ENCODE measurements at places on chromosomes 13 and 19.
A peak's percentile ranks its signal among the peaks of the same experiment; 100 is the strongest.

- H3K36me3 ChIP-seq, result peaks cover 3% of the 10 kb centered on the region
- H3K27me3 ChIP-seq, result no peaks in the 10 kb centered on the region
- no peak overlapping the region for H3K27ac ChIP-seq
- H3K4me1 ChIP-seq, result peaks cover 24% of the 10 kb centered on the region
- no peak for DNase-seq
These were observed 8.2 kb downstream of the ATP11A start for GRCh38 chr13:112697756-112698655.

DNA sequence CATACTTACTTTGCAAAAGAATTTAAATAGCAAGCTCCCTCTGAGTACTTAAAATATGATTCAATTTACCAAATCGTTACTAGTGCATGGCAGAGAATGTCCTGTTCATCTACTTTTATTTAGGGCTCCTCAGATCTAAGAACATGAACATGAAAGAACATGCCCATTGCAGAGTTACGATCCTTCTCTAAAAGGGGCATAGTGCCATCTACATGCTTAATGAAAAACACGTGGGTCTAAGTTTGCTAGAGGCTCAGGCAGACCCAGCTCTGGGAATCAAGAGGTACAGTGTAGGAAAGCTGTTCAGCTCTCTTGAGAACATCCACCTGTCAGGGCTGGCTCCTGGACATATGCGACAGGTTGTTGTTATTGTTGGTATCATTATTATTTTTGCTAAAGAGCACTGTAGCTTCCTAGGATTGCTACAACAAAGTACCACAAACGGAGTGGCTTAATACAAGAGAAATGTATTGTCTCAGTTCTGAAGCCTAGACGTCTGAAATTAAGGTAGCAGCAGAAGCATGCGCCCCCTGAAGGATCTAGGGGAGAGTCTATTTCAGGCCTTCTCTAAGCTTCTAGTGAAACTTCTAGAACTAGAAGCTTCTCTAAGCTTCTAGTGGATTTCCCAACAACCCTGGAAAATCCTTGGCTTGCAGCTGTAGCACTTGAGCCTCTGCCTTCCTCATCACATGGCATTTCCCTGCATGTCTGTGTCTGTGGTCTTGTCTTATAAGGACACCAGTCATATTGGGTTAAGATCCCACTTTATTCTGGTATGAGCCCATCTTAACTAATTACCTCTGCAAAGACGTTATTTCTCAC lies 133.9 kb downstream of the DCT start:
- no peak overlapping the region for H3K4me3 ChIP-seq
- no peaks in the 10 kb centered on the region for H3K36me3 ChIP-seq
- peaks cover 12% of the 10 kb centered on the region for H3K27me3 ChIP-seq
- no peak overlapping the region for H3K27ac ChIP-seq

DNA sequence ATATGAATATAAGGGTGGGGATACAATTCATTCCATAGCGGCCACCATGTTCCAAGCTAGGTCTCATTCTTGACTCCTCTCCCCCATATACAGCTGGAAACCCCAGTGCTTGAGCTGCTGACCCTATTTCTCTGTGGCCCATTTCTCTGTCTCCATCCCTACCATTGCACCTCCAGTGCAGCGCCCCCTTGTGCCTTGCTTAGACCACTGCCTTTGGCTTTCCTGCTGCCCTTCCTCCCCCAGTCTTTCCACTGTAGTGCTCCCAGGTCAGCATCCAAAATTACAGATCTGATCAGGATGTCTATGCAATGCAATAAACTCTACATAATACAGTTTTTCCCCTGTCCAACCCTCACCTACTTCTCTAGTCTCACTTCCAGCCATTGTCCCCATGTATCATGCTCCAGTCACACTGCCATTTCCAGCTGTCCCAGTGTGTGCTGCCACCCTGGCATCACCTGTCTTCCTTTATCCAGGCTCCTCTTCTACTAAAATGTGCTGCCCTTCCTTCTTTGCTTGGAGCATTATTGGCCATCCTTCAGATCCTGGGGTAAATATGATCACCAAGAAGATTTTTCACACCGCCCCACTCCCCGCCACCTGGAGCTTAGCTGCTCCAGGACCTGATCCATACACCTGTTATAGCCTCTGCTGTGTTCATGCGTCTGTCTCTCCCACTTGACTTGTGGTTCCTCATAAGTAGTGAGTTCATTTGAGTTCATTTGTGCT lies 199.4 kb upstream of the IPO5 start:
- H3K36me3 ChIP-seq, result no peaks in the 10 kb centered on the region
- H3K4me3 ChIP-seq, result no peak overlapping the region
- H3K27ac ChIP-seq, result no peak overlapping the region
- no peaks in the 10 kb centered on the region for H3K4me1 ChIP-seq

GRCh38 chr19:48510421-48511268 lies 990 bp downstream of the LMTK3 start:
- H3K27ac ChIP-seq, result peak overlapping the region; percentile 77
- peak; percentile 93 for DNase-seq
- H3K4me1 ChIP-seq, result peaks cover 10% of the 10 kb centered on the region
- H3K4me3 ChIP-seq, result no peak overlapping the region

DNA sequence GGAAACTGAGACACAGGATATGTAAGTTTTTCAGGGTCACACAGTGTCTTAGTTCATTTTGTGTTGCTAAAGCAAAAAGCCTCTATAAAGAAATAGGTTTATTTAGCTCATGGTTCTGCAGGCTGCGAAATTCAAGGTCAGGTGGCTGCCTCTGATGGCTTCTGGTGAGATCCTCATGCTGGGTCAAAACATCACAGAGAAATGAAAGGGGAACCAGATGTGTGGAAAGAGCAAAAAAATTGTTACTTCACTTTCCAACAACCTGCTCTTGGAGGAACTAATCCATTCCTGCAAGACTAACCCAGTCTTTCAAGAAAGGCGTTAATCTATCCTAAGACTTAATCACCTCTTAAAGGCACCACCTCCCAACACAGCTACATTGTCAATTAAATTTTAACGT lies 64.2 kb upstream of the UBL3 start:
- H3K27me3 ChIP-seq, result peaks cover 4% of the 10 kb centered on the region
- no peaks in the 10 kb centered on the region for H3K36me3 ChIP-seq

GRCh38 chr19:51194527-51195315 lies 30.2 kb upstream of the CD33 start:
- H3K4me1 ChIP-seq, result peaks cover 5% of the 10 kb centered on the region
- H3K36me3 ChIP-seq, result no peaks in the 10 kb centered on the region
- no peak overlapping the region for H3K4me3 ChIP-seq
- H3K27me3 ChIP-seq, result no peaks in the 10 kb centered on the region
- DNase-seq, result no peak

DNA sequence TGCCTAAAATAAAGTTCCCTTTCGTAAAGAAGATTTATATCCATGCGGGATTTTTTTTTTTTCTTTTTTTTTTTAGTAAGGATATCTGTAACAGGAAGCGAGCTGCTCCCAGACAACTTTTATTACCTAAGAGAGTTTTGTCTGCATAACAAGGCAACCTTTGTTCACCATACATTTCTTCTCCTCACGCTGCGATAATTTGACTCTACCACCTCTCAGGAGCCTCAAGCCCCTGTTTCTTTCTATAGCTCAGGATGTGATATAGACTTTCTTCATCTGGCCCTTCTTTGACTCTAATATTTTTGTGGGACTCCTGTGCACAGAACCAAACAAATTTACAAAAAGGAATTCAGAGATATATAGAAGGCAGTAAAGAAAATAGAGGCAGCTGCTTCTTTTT lies 1053.7 kb upstream of the SPRY2 start:
- no peaks in the 10 kb centered on the region for H3K36me3 ChIP-seq
- H3K27me3 ChIP-seq, result no peaks in the 10 kb centered on the region
- DNase-seq, result no peak
- no peak overlapping the region for H3K4me3 ChIP-seq
- H3K4me1 ChIP-seq, result no peaks in the 10 kb centered on the region

GRCh38 chr19:802498-803098 lies 5.3 kb downstream of the PTBP1 start:
- H3K27me3 ChIP-seq, result no peaks in the 10 kb centered on the region
- DNase-seq, result no peak
- H3K36me3 ChIP-seq, result peaks cover 68% of the 10 kb centered on the region

DNA sequence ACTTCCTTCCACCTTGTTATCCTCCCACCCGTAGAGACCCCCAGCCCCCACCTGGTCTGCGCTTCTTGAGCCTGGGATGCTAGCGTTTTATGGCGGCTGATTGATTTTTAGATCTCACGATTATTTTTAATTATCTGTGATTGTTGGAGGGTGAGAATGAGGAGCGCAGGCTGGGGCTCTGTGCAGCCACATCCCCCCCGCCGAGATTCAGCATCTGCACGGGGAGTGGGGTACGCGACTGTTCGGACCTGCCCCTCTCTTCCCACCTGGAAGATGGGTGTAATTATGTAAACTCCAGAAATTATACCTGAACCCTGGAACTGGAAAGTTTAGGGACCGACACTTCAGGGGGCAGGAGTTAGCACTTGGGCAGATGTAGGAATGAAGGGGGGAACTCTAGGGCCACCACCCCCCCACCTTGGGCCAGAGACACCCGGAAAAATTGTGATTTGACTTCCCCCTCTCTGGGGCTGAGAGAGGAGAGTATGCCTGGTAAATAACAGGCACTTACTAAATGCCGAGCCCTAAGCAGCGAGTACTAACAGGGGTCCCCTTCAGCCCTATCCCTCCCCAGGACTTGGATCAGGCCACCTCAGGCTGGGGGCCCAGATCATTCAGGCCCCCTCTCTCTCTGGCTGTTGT lies 1.8 kb upstream of the ONECUT3 start:
- H3K4me1 ChIP-seq, result peaks cover 8% of the 10 kb centered on the region
- no peak overlapping the region for H3K27ac ChIP-seq
- no peak overlapping the region for H3K4me3 ChIP-seq
- peaks cover 2% of the 10 kb centered on the region for H3K36me3 ChIP-seq
- peaks cover 54% of the 10 kb centered on the region for H3K27me3 ChIP-seq

GRCh38 chr13:42066542-42066941 lies 18.1 kb downstream of the DGKH start:
- peaks cover 17% of the 10 kb centered on the region for H3K4me1 ChIP-seq
- peaks cover 25% of the 10 kb centered on the region for H3K36me3 ChIP-seq
- H3K27me3 ChIP-seq, result no peaks in the 10 kb centered on the region
- H3K27ac ChIP-seq, result no peak overlapping the region
- H3K4me3 ChIP-seq, result no peak overlapping the region
- DNase-seq, result no peak

DNA sequence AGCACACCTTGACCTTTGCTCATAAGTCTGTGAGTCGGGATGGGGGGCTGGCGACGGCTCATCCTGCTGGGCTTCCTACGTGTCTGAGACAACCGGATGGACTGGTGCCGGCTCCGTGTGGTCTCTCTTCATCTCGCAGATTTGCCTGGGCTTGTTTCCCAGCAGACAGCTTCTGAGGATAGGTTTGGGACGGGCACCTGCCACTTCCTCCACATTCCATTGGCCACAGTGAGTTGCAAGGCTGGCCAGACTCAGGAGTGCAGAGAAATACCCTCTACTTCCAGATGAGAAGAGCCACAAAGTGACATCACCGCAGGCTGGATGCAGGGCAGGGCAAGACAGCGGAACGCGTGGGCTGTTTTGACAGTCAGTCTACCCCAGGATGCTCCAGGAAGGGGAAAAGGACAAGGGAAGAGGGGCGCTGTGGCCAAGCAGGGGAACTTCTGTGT lies 48.1 kb downstream of the IRS2 start:
- no peak for DNase-seq
- peaks cover 3% of the 10 kb centered on the region for H3K4me1 ChIP-seq
- H3K27me3 ChIP-seq, result no peaks in the 10 kb centered on the region

- peaks cover 4% of the 10 kb centered on the region for H3K27me3 ChIP-seq
- H3K4me3 ChIP-seq, result no peak overlapping the region
- DNase-seq, result peak; percentile 58
- no peak overlapping the region for H3K27ac ChIP-seq
- H3K4me1 ChIP-seq, result peaks cover 4% of the 10 kb centered on the region
These were observed 533.0 kb downstream of the MYO16 start for GRCh38 chr13:109162248-109163036.

DNA sequence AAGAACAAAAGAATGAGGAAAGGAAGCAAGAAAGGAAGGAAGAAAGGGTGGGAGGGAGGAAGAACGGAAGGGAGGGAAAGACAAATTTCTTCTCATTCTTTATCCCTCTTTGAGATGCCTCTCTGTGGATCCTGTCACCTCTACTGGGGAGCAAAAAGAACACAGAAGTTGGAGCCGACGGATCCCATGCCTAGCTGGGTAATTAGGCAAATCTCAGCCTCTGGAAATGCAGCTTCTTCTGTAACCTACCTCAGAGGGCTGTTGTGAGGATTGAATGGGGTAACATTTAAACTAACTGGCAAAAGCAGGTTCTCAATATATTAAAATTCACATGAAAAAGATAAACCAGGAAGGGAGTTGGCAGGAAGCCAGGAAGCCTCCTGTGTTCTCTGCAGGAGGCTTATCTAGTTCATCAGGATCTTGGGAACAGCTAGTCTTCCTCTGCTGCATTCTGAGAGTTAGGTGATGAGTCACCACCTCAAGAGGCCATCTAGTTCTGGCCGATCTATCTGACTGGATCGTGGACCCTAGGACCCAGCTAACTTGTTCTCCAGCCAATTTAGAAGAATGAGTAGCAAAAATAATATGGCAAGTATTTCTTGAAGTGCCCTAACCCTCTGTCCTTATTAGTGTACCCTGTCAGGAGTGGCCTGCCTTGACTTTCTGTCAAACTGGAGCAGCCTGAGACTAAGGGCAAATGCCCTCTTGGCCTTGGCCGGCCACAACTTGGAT lies 15.2 kb upstream of the CPB2 start:
- no peak overlapping the region for H3K4me3 ChIP-seq
- H3K4me1 ChIP-seq, result peaks cover 3% of the 10 kb centered on the region
- peaks cover 27% of the 10 kb centered on the region for H3K27me3 ChIP-seq
- H3K36me3 ChIP-seq, result peaks cover 5% of the 10 kb centered on the region

DNA sequence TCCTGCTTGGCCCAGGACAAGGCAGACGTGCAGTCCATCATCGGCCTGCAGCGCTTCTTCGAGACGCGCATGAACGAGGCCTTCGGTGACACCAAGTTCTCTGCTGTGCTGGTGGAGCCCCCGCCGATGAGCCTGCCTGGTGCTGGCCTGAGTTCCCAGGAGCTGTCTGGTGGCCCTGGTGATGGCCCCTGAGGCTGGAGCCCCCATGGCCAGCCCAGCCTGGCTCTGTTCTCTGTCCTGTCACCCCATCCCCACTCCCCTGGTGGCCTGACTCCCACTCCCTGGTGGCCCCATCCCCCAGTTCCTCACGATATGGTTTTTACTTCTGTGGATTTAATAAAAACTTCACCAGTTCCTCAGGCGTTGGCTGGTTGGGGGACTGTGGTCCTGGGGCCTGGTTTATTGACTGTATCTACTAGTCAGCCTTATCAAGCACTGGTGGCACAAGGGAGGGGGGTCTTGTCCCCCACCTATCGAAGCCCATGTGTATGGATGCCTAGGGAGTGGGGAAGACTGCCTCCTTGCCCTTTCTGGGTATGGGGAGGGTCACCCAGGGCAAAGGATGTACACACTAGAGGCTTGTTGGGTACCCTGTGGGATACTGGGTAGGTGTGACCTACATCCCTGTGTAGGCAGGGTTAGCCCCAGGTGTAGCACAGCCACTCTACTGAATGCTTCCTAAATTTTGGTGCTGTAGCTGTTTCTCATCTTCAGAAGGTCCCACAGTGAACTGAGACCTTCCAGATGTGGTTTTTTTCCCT lies 4.4 kb downstream of the CHMP2A start:
- H3K27ac ChIP-seq, result no peak overlapping the region
- H3K4me1 ChIP-seq, result peaks cover 45% of the 10 kb centered on the region
- no peak overlapping the region for H3K4me3 ChIP-seq
- no peaks in the 10 kb centered on the region for H3K27me3 ChIP-seq

- H3K27me3 ChIP-seq, result no peaks in the 10 kb centered on the region
- no peak for DNase-seq
- peaks cover 20% of the 10 kb centered on the region for H3K36me3 ChIP-seq
- H3K4me3 ChIP-seq, result no peak overlapping the region
These were observed 51.5 kb downstream of the RASA3 start for GRCh38 chr13:114080739-114081561.

- H3K27me3 ChIP-seq, result no peaks in the 10 kb centered on the region
- DNase-seq, result no peak
- H3K4me1 ChIP-seq, result peaks cover 3% of the 10 kb centered on the region
These were observed 1585.4 kb downstream of the EFNB2 start for GRCh38 chr13:104949840-104950740.

Data from activated CD4-positive, alpha-beta T cell treated with anti-CD3 and anti-CD28 coated beads, Interleukin-2, amount 10 ng/mL, durations not matched to agents 24 days and 14 days (primary cell).